ENCODE measurements at places on chromosomes 5 and 9.

- DNase-seq: peak; percentile 3
Observed at GRCh38 chr5:54013556-54014194, 296.7 kb downstream of the ARL15 start.

DNA sequence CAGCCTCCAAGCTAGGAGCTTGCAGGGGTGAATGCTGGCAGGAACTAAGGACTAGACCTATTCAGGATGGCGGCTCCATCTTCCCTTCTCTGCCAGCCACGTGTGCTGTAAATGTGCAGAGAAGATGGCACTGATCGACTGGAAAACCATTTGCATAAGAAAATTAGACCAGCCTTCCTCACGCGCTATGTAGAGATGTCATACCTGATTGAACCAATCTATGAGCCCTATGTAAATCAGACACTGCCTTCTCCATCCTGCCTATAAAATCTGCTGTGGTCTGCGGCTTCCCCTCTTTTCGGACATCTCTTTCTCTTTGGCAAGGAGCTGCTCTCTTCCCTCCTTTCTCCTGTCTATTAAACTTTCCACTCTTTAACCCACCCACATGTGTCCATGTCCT lies 91.6 kb downstream of the NPR3 start:
- DNase-seq: no peak

DNA sequence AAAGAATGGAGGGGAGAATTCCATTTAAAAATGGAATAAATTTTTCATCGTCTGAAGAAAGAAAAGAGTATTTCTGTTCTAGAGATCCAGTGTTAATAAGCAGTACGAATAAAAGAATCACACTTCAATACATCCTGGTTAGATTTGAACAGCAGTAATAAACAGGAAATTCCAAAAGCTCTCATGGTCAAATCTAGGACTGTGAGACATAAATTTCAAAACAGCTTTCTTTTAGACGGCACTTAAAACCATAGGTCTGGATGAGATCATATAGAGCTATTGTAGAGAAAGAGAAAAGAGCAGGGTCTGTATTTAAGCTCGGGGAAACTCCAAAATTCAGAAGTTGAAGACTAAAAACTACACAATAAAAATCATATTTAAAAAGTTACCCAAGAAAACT lies 1006.9 kb upstream of the CTNND2 start:
- no peak for DNase-seq

DNA sequence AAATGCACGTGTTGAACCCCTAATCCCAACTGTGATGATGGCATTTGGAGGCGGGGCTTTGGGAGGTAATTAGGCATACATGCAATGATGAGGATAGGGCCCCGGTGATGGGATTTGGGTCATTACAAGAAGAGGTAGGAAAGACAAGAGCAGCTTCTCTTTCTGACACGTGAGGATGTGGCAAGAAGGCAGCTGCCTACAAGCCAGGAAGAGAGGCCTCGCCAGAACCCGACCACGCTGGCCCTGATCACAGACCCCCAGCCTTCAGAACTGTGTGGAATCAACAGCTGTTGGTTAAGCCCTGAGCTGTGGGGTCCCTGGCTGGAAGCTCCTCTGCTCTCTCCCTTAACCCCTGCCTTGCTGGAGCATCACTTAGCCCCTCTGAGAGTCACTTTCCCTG lies 57.5 kb downstream of the COL23A1 start:
- DNase-seq: no peak

DNA sequence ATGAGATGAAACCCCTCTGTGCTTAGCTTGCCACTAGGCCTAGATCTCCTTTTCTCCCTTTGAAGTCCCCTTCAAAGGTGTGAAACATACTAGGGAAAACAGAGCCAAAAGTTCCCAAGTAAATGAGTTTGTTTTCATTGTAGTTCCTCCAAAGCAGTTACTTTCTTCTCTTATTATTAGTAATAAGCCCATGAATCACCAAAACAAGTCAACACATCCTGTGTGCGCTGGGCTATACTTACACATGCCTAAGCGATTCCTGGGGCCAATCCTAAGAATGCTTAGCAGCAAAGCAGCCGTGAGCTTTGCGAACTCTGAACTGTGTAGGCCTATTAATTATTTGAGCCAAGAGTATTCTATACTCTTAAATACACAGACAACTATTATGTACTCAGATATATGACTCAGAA lies 7.6 kb downstream of the ENC1 start:
- no peak for DNase-seq
